ENCODE measurements at places on chromosomes 2 and 18. TPM values are rescaled to one million over a fixed set of nuclear protein-coding genes. Genes with fewer than 3 reads are reported as not detected.

GRCh38 chr2:182420669-182421068 lies 6.2 kb downstream of the PDE1A start:
- no peaks in the 10 kb centered on the region for H3K36me3 ChIP-seq
- DNase-seq: no peak
- no peak overlapping the region for H3K4me3 ChIP-seq
- H3K4me1 ChIP-seq: no peaks in the 10 kb centered on the region
- H3K27me3 ChIP-seq: no peaks in the 10 kb centered on the region

DNA sequence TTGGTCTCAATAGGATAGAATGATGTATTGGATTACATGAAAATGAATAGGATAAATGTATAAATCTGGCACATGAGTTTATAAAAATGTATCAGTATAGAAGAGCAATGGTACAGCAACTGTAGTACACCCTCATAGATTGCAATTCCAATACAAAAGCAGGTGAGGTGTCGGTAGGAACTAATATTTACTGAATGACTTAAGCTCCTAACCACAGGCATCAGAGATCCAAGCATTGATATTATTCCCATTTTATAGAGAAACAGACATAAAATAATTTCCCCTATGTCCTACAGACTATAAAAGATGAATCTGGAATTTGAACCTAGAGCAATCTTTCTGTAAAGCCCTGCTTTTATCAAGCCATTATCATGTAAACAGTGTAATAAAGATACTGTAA lies 227.4 kb downstream of the MBD2 start:
- H3K4me3 ChIP-seq: no peak overlapping the region
- DNase-seq: no peak
- no peaks in the 10 kb centered on the region for H3K4me1 ChIP-seq
- H3K27ac ChIP-seq: no peak overlapping the region
- H3K27me3 ChIP-seq: no peaks in the 10 kb centered on the region
- H3K36me3 ChIP-seq: no peaks in the 10 kb centered on the region

GRCh38 chr2:60298006-60298696 lies 255.3 kb downstream of the BCL11A start:
- DNase-seq: no peak
- no peaks in the 10 kb centered on the region for H3K27me3 ChIP-seq
- H3K27ac ChIP-seq: no peak overlapping the region
- no peaks in the 10 kb centered on the region for H3K4me1 ChIP-seq

The CHRNG gene
- 0.26 TPM for polyA plus RNA-seq

The XDH gene
- polyA plus RNA-seq: not detected

DNA sequence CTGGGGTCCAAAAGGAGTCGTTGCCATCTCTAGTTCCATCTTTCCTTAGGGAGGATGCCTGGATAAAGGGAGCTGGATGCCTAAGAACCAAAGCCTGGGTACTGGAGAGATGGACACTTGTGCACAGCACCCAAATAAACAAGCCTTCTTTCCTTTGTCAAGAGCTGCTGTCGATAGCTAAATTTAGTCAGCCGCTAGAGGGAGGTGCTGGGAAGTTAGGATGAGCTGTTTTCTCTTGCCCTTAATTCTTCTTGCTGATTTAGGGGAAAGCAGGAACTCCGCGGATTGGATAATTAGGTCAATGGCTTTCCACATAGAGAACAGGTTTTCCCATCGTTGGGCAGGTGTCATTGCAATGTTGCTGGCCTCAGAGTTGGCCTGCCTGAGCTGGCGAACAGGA lies 30.9 kb upstream of the SERPINB12 start:
- H3K27me3 ChIP-seq: no peaks in the 10 kb centered on the region
- H3K4me3 ChIP-seq: no peak overlapping the region

The FAM110C gene
- not detected for polyA plus RNA-seq

GRCh38 chr2:1754046-1754445 lies 9.7 kb upstream of the PXDN start:
- H3K4me1 ChIP-seq: no peaks in the 10 kb centered on the region
- no peak overlapping the region for H3K27ac ChIP-seq
- H3K27me3 ChIP-seq: no peaks in the 10 kb centered on the region
- no peak for DNase-seq
- no peak overlapping the region for H3K4me3 ChIP-seq

DNA sequence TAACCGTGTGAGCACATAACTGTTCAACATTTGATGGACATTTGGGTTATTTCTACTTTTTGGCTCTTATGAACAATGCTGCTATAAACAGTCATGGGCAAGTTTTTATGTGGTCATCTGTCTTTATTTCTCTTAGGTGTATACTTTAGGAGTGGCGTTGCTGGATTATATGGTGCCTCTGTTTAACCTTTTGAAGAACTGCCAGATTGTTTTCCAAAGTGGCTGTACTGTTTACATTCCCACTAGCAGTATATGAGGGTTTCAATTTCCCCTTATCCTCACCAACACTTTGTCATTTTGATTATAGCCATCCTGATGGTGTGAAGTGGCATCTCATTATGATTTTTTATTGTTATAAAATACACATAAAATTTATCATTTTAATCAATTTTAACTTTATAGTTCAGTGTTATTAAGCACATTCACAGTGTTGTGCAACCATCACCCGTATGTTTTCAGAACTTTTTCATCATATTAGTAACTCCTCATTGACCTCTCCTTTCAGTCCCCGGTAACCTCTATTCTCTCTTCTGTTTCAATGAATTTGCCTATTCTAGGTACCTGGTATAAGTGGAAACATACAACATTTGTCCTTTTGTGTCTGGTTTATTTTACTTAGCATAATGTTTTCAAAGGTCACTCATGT lies 55.4 kb downstream of the EML4 start:
- H3K4me3 ChIP-seq: no peak overlapping the region
- H3K27me3 ChIP-seq: no peaks in the 10 kb centered on the region
- no peaks in the 10 kb centered on the region for H3K36me3 ChIP-seq
- no peak for DNase-seq

DNA sequence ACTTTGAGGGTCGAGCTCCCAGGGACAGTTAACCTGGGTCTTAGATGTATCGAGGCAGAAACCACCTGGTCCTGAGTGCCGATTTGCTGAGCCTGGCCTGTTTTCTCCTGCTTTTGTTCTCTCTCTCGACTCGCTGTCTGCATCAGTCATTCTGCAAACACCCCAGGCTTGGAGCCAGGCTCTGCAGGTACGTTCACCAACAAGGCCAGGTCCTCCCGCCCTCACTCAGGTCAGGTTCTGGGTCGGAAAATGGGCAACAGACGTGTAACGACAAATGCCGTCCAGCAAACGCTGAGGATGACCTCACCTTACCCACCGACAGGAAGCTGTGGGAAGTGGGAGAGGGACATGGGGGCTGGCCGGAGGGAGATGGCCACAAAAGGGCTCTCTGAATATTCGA lies 57.7 kb upstream of the PXDN start:
- H3K27ac ChIP-seq: no peak overlapping the region
- no peaks in the 10 kb centered on the region for H3K36me3 ChIP-seq

DNA sequence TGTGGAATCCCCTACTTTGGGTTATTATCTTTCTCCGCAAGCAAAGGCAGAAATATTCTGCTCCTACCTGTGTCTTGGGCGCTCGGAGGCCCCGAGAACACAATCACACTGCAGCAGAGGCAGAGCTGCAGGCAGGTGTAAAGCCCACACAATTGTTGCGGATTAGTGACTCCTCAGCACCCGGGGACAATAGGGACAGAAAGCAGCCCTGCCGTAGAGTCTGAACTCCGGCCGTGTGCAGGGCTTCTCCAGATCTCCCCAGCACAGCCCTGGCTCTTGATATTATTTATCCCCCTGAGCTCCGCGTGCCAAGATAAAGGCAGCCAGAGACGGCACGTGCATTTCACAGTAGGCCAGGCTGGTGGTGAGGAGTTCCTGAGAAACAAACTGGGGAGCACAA lies 229.2 kb downstream of the EN1 start:
- H3K4me1 ChIP-seq: no peaks in the 10 kb centered on the region
- no peak overlapping the region for H3K27ac ChIP-seq
- H3K27me3 ChIP-seq: no peaks in the 10 kb centered on the region
- no peak for DNase-seq
- no peaks in the 10 kb centered on the region for H3K36me3 ChIP-seq

The POTEJ gene
- not detected for polyA plus RNA-seq

DNA sequence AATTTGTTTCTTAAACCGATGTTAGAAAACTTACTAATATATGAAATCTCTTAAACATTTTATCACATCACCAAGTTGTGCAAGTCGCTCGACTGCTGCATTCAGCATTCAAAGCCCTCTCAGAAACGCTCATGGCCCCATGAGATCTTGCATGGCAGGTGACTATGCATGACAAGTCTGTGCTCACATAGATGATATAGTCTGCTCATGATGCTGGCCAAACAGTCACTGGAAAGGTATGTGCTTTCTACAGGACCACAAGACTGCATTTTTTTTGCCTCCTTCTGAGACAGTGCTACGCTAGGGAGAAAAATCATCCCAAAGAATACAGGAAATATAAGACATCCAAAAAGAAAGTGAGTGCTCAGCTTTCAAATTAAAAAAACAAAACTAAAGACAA lies 98.3 kb upstream of the ZBTB14 start:
- no peaks in the 10 kb centered on the region for H3K36me3 ChIP-seq
- H3K27ac ChIP-seq: no peak overlapping the region
- no peak for DNase-seq

DNA sequence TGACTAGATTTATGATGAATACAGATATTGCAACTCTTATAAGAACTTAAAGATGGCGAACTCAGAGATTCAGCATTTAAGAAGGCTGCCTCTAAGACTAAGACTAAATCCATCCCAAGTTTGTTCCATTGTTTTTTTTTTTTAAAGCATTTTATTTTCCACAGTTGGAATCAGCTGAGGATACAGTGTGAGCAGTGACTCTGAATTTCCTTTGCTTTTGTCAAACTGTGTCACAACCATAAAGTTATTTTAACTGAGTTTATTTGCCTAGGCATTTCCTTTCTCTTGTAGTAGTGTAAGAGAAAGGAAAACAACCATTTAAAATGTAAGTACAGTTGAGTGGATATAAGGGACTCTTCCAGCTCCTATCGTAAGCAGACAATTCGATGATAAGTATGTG lies 63.9 kb downstream of the ZEB2 start:
- no peaks in the 10 kb centered on the region for H3K27me3 ChIP-seq
- no peak overlapping the region for H3K27ac ChIP-seq

The KCNG3 gene
- polyA plus RNA-seq: not detected

DNA sequence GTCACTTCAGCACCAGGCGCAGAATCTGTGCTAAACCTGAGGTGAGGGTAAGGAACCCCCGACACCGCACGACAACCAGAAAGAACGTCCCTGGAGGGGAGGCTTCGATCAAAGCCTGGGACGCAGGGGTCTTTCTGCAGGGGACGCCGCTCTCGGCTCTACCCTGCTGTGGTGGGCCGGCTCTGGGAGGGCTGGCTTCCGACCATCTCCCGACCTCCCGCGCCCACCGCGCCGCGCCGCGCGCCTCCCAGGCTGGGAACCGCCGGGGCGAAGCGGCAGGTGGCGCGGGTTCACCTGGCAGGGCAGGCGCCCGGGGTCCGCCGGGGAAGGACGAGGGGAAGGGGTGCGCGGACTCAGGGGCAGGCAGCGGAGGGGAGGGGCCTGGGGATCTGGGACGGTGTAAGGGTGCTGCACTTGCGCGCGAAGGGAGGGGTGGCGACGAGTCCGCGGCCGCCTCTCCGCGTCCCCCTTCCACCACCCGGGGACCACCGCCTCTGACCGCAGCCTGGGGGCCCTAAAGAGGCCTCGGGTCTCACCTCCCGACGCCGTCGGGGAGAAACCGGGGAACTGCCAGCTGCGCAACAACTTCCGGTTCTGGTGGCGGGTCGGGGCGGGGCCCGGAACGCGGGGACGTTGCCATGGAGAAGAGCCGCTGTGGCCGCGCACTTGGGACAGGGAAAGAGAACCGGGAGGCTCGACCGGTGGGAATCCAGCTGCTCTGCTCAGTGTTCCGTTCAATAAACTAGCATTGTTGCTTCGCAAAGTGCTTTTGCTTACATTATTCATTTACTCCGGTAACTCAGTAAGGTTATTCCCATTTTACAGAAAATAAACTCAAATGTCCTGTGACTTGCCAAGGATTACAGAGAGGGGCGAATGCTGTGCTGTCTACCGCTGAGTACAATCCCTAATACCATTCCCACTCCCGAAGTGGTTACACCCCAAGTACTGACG lies at the start of gene ZNF396:
ZNF396 (minus strand) TSS at position 596 of the 954 bp plus-strand sequence. CDS start 3,045 bp downstream, outside the sequence.
- peak within 1 kb of the TSS; percentile 75 for H3K4me3 ChIP-seq
- no peaks in the 10 kb centered on the region for H3K36me3 ChIP-seq
- peak within 1 kb of the TSS; percentile 55 for H3K27ac ChIP-seq
- DNase-seq: peak; percentile 61

DNA sequence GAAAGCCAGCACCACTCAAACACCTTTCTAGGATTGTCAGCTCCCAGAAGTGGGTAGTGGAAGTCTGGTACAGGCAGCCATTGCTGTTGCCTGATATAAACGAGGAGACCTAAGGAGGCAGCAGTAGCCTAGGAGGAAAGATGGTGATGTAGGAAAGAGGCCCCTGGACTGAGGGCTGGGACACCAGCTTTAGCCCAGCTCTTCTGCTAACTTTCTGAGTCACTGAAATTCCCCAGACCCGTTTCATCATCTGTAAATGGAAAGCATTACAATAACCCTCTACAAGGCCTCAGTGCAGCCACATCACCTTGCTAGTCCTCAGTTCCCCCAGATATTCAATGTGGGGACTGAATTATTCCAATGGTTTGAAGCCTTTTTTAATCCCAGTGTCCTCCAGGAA lies 336.5 kb downstream of the TNS1 start:
- no peaks in the 10 kb centered on the region for H3K36me3 ChIP-seq
- no peaks in the 10 kb centered on the region for H3K27me3 ChIP-seq
- H3K27ac ChIP-seq: no peak overlapping the region

- no peaks in the 10 kb centered on the region for H3K36me3 ChIP-seq
- no peak overlapping the region for H3K27ac ChIP-seq
- no peaks in the 10 kb centered on the region for H3K4me1 ChIP-seq
- no peak for DNase-seq
- no peaks in the 10 kb centered on the region for H3K27me3 ChIP-seq
Observed at GRCh38 chr2:168583710-168584521, 127.8 kb downstream of the CERS6 start.

The GREB1 gene
- polyA plus RNA-seq: not detected

The HAUS1 gene
- polyA plus RNA-seq: 30.0 TPM

GRCh38 chr2:98091738-98092137 lies 4.8 kb downstream of the VWA3B start:
- no peaks in the 10 kb centered on the region for H3K27me3 ChIP-seq
- H3K4me1 ChIP-seq: peaks cover under 1% of the 10 kb centered on the region
- no peak overlapping the region for H3K27ac ChIP-seq
- H3K4me3 ChIP-seq: no peak overlapping the region
- no peak for DNase-seq
- H3K36me3 ChIP-seq: no peaks in the 10 kb centered on the region

GRCh38 chr2:37681587-37681986 lies 10.1 kb upstream of the CDC42EP3 start:
- no peak for DNase-seq
- H3K36me3 ChIP-seq: no peaks in the 10 kb centered on the region
- no peaks in the 10 kb centered on the region for H3K27me3 ChIP-seq
- H3K27ac ChIP-seq: no peak overlapping the region
- no peak overlapping the region for H3K4me3 ChIP-seq

GRCh38 chr18:78813156-78813555 lies 166.5 kb upstream of the SALL3 start:
- no peak overlapping the region for H3K27ac ChIP-seq
- H3K4me3 ChIP-seq: no peak overlapping the region
- no peaks in the 10 kb centered on the region for H3K4me1 ChIP-seq
- DNase-seq: no peak
- H3K27me3 ChIP-seq: no peaks in the 10 kb centered on the region

- no peak overlapping the region for H3K4me3 ChIP-seq
- no peak overlapping the region for H3K27ac ChIP-seq
- no peak for DNase-seq
- no peaks in the 10 kb centered on the region for H3K36me3 ChIP-seq
- no peaks in the 10 kb centered on the region for H3K27me3 ChIP-seq
- no peaks in the 10 kb centered on the region for H3K4me1 ChIP-seq
Observed at GRCh38 chr2:56613920-56614319, 430.1 kb downstream of the CCDC85A start.

The ABCG5 gene
- not detected for polyA plus RNA-seq

The UGT1A8 gene
- not detected for polyA plus RNA-seq

Data from naive thymus-derived CD4-positive, alpha-beta T cell (primary cell).